Common myeloid progenitor, CD34-positive (primary cell): ENCODE measurements at places on chromosomes 1 and 21.

DNA sequence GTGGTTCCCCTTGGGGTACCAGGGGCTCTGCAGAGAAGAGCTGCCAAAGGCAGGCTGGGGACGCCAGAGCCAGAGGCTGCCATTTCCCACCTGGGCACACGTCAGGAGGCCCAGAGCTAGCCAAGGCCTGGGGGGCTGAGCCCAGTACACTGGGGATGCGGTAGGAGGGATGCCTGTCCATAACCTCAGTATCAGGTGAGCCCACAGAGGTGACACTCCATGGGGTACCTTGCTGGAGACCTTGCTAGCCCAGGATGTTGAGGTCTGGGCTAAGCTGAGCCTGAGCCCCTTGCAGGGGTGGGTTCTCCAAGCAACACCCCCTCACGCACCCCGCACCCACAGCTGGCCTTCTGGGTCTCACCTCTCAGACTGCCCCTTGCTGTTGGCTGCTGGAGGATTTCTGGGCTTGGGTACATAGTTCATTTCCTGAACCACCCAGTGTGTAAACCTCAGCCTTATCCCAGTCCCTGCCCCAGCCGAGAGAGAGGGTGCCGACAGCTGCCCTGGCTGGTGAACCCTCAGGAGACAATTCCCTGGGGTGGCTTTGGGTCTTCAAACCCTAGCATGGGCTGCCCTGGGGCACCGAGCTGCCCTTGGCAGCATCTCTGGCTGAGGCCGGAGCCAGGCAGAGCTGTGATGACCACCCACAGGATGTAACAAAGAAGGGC is 92.5 kb upstream of the VAMP3 start:
- no peak for DNase-seq

GRCh38 chr1:48005253-48006117 is 8.3 kb upstream of the TRABD2B start:
- DNase-seq: no peak

DNA sequence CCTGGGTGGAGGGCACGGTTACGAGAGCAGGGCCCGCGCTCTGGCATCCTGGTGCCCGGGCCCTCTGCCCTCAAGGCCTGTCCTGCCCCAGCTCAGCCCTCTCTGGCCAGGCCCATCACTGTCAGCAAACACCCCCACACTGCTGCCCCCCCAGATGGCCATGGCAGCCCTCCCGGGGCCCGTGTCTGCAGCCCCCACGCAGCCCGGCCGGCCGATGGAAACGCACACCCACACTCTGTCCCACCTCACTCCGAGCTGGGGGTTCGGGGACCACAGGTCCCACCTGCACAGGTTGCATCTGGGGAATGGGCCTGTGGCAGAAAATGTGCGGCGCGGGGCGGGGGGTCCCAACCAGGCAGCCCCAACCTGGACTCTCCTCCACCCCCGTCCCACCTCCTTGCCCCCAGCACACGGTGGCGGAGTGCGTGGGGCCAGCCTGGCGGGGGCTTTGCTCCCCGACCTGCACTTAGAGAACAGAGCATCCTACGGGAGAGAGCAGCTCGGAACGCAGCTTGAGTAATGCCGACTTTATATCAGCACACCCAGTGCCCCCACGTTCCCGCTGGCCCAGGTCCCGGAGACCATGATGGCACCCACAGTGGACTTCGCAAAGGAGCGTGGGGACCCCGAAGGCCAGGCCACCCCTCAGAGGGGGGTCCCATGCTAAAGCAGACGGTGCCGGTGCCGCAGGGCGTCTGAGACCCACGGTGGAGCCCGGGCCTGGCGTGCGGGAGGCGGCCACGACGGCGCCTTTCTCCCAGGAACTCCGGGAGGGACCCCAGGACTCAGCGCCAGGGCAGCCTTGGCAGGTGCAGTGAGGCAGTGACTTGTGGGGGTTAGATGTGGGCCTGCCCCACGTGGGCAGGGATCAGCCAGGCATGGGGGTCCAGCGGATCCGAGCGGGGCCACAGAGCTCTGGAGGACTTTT is 7.5 kb upstream of the RNF223 start:
- no peak for DNase-seq

- no peak for DNase-seq
These were observed 63.6 kb downstream of the TMEM53 start for GRCh38 chr1:44610527-44611148.

DNA sequence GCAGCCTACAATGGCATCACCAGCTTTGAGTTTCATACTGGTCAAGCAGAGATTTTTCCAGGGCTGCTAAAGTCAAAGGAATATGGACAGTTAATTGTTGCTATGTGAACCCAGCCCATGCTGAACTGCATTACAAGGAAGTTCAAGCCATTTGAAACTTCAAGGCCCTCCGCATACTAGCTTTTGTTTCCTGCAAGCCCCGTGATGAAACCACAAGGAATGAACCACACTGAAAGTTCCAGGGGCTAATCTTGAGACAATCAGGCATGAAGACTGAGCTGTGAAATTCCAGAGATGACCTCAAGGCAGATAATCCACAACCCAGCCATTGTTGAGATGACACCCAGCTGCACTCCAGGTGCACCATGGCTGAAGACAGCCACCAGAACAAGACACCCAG is 180.8 kb downstream of the C1orf21 start:
- DNase-seq: peak; percentile 39

- no peak for DNase-seq
These were observed 377.4 kb downstream of the RRAGC start for GRCh38 chr1:38481871-38482826.

DNA sequence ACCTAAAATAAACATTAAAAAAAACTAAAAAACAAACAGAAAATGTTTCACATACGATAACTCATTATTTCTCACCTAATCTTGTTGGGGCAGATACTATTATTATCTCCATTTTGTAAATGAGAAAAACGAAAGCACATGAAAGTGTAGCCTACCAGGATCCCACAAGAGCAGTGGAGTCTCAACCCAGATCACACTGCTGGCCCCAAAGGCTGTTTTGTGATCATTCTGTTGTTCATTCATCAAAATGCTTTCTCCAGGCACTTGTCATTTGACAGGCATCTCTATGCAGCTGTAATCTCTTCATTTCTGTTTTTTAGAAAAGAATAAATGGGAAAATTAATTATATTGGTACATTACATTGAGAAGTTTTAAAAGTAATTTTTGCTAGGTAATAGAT is 67.5 kb downstream of the AK5 start:
- no peak for DNase-seq

- no peak for DNase-seq
These were observed 158.8 kb downstream of the TOMM20 start for GRCh38 chr1:234969581-234970400.

- no peak for DNase-seq
These were observed 237.4 kb downstream of the CENPF start for GRCh38 chr1:214840356-214840755.

GRCh38 chr1:47711184-47711847 is 273.5 kb downstream of the FOXD2 start:
- DNase-seq: no peak

DNA sequence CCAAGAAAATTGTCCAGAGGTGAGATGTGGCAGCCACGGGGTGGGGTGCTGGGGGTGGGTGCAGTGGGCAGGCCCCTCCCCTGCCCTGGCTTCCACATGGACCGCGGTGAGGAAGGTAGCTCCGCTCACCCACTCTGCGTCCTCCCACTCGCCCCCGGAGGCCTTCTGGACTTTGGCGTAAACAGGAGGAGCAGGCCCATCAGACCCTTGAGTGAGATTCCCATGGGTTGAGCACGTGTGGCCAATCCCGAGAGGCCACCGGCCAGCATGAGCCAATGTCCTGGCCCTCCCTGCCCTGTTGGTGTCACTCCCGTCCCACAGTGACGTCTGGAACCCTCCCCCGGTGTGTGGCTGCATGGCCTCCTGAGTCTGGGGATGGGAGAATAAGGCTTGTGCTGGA is 8.2 kb upstream of the TMEM240 start:
- no peak for DNase-seq

DNA sequence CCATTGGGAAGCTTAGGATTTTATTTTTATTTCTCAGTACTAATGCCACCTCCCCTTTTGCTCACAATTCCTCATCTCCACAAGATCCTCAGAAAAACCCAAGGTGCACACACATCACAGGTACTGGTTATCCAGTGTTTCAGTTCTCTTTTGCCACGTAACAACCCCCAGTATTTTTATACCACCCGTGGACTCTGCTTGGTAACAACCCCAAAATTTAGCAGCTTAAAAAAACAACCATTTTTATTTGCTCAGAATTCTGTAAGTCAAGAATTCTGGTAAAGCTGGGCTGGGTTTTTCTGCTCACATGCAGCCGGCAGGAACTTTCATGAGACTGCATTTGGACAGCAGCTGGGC is 180.0 kb downstream of the KAZN start:
- DNase-seq: no peak

DNA sequence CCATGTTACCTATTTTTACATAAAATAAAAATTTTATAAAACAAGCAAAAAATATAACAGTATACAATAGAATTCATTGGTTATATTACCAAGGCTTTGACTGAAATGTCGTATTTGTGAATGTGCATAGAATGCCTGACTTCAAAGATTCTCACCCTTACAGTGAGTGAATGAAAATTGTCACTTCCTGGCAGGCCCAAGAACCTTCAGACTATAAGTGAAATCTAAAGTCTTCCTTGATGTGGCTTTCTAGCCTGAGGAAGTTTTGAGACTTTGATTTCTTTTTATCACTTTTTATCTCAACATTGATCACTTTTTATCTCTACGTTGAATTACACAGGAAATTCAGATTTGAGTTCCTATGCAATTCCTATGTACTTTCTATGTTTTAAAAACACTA is 104.7 kb upstream of the KIAA0040 start:
- no peak for DNase-seq

DNA sequence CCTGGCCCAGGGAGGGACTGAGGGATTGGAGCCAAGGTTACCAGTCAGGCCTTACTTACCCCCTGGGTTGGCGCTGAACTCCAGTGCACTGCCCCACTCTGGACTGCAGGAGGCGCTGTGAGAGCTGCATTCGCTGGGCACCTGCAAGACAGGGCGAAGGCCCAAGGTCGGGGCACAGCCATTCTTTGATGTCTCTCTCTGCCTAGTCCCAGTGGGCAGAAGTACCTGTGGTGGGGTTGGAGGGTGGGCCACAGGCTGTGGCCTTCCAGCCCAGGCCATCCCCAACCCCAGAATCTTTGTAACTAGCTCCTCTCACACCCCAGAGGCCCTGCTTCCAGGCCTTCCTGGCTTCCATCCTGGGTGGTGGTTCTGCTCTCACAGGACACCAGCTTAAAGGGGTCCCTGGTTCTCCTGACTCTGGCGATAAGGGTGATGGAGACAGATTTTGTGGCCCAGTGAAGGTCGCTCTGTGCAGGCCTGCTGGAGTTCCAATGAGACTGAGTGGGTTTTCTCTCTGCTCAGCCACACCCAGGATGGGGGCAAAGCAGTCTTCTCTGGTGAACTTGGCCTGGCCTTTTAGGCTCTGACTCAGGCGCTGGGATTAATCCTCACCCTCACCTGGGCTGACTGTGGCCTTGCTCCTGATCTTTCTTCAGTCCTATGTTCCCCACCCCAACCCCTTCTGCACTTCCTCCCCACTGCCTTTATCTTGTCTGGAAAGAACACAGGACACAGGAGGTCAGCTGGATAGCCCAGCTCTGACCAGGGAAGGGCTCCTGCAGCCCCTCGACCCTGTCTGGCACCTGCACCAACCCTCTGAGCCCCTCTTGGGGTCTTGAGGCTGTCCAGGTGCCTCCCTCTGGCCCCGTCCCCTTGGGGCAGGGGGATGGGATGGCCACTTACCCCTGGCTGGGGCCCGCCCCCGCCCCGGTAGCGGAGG is 954 bp downstream of the MYOG start:
- DNase-seq: no peak

DNA sequence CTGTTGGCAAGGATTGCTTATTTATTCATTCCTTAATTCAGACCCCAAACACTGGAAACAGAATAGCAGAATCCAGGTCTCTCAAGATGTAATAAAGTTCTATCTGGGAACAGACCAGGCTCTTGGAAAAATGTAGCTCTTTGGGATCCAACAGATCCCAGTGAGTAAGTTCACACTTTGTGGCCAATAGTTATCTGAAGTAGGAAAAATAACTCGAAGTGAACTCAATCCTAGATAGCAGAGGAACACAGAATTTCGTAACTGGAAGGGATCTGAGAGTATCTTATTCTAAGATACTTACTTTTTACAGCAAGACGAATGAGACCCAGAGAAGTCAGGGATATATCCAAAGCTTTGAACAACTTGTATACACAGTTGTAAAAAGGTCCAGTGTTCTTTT is 150.7 kb upstream of the CD34 start:
- no peak for DNase-seq

DNA sequence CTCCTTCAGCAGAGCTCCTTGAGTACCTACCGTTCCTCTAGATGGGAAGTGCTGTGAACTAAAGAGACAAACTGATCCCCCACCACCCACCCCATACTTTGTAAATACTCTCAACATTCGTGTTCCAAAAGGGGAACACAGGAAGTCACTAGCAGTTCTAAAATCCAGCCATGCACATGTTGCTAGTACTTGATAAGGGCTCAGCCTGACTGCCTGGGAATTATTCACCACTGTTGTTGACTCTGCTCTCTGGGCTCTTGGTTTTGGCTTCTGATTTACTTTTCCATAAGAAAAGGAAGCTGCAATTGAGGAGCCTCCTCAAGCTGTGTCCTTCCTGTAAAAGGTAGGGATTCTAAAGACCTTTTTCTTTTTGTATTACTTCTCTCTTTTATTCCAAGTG is 67.5 kb downstream of the IVNS1ABP start:
- DNase-seq: peak; percentile 37

DNA sequence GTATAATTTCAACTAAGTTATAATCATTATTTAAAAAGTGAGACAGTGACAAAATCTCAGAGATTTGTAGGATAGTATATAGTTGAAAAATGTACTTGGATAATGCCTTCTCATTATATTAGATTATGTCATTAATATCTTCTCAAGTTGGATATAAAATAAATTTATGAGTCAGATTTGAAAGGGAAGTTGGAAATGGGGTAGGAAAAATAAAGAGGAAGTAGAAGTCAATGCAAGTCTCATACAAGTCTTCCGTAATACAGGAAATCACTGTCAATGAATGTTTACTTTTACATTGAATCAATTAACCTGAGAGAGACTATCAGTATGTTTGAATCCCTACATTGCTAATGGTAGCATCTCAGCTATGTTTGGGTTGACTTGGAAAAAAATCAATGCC is 16.2 kb upstream of the RNPC3 start:
- DNase-seq: peak; percentile 10

- DNase-seq: no peak
These were observed 51.9 kb upstream of the GOLT1A start for GRCh38 chr1:204265665-204266064.

- no peak for DNase-seq
These were observed 57.5 kb downstream of the TYW3 start for GRCh38 chr1:74790453-74790852.

GRCh38 chr1:39779821-39780220 is 8.7 kb upstream of the OXCT2 start:
- no peak for DNase-seq

DNA sequence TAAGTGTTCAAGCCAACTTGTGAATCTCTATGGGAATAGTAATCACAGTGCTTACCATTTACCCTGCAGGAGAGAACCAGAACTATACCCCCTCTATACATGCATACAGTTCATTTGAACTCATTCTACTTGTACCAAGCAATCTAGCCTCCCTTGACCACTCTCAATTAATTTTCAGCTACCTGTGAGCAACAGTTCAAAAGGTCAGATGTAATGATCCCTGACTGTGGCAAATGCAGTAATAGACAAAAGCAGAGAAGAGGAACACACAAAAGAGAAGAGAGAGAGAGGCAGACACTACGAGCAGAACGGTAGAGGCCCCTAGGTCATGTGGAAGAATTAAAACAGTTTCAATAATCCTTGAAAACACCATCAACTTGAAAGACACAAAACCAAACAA is 52.8 kb downstream of the FMO4 start:
- no peak for DNase-seq

GRCh38 chr1:207911856-207912760 is 1.2 kb upstream of the CD34 start:
- peak; percentile 51 for DNase-seq
